ENCODE measurements at places on chromosomes 5 and 9.

- DNase-seq: no peak
These were observed 1.7 kb upstream of the SPRY4 start for GRCh38 chr5:142326480-142326938.

DNA sequence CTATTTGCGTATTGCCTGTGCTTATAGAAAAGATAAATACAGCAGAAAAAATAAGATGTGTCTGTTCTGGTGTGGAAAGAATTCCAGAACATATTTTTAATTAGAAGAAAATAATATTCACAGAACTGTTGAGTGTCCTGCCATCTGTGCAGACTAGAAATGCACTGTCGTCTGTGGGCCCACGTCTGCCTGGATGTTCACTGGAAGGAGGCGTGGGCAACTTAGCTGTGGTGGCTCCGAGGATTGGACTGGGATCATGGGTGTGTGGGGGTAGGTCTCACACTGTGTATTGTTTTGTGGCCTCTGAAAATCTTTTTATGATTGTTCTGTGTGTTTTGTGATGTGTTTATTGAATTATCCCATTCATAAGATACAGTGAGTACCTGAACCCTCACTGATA, 126.0 kb upstream of the CACNA1B start:
- DNase-seq: no peak

DNA sequence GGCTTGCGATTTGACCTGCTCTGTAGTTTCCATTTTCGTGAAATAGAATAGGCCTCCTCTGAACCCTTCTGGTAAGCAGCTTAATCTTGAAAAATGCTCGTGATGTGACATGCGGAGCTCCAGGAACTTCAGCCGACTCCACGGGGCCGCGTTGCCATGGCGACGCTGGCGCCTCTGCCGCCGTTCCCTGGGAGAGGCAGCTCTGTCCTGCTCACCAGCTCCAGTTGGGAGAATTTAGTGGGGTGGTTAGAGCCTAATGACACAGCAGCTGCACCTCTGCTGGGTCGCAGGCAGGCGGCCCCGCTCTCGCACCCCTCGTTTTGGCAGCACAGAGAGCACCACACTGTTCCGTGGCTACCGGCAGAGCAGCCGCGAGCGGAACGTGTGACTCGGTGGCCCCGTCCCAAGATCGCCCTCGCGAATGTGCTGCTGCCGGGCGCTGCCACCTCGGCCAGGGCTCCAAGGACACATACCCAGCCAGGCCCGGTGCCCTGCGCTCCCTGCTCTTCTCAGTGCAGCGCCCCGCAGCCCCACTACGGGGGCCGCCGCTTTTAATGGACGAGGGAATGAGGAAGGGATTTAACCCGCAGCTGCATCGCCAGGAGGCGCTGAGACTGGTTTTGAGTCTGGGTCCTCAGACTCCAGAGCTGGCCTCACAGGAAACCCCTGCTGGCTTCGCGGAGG, 131.2 kb upstream of the LMX1B start:
- DNase-seq: no peak

GRCh38 chr5:43627028-43627427, 24.0 kb downstream of the NNT start:
- no peak for DNase-seq

DNA sequence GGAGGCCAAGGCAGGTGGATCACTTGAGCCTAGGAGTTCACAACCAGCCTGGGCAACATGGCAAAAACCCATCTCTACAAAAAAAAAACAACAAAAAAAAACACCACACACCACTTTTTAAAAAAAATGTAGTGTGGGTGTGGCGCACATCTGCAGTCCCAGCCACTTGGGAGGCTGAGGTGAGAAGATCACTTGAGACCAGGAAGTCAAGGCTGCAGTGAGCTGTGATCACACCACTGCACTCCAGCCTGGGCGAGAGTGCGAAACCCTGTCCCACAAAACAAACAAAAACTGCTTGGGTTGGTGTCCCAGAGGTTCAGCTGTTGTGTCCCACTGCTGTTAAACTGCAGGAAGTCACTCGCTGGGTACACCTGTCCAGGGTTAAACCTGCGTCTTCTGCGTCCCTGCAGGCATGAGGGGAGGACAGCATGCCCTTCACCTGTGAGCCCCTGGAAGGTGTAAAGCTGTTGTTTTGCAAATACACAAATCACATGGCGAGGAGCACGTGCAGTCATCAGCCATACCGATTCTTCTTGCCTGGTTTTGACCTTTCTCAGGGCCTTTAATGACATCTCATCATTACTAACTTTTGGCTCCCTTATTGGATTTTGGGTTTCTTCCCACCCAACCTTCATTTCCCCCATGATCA, 29.3 kb upstream of the CLPTM1L start:
- no peak for DNase-seq

GRCh38 chr5:123080215-123080614, 8.8 kb upstream of the PRDM6 start:
- no peak for DNase-seq

GRCh38 chr5:127228540-127229184, 61.9 kb upstream of the MEGF10 start:
- DNase-seq: no peak

GRCh38 chr5:89211836-89212235, 328.9 kb upstream of the MEF2C start:
- DNase-seq: no peak

- no peak for DNase-seq
These were observed 173.6 kb downstream of the TENT4A start for GRCh38 chr5:6886866-6887265.

GRCh38 chr5:108730617-108731340, 16.9 kb upstream of the FER start:
- DNase-seq: no peak

DNA sequence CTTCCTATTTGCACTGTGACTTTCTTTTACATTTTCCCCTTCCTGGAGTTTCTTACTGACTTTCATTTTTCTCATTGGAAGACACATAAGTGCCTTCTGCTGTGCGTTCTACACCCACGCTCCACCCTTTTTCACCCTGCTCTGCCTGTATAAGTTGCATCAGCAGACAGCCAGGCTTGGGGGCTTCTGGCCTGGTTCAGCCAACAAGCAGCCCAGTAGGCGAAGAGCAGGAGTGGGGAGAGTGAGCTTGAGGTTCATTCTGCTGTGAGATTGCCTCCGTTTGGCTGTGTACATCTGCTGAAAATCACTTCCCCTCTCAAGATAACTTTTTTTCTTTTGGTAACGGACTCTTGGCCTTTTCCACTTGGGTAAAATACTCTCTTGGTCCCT, 38.4 kb downstream of the RASGRF2 start:
- DNase-seq: no peak

- no peak for DNase-seq
These were observed 30.6 kb upstream of the IL7R start for GRCh38 chr5:35826056-35826455.

GRCh38 chr5:14407051-14407450, 174.5 kb upstream of the OTULINL start:
- no peak for DNase-seq

- no peak for DNase-seq
These were observed 11.0 kb downstream of the FBN2 start for GRCh38 chr5:128527077-128527476.

DNA sequence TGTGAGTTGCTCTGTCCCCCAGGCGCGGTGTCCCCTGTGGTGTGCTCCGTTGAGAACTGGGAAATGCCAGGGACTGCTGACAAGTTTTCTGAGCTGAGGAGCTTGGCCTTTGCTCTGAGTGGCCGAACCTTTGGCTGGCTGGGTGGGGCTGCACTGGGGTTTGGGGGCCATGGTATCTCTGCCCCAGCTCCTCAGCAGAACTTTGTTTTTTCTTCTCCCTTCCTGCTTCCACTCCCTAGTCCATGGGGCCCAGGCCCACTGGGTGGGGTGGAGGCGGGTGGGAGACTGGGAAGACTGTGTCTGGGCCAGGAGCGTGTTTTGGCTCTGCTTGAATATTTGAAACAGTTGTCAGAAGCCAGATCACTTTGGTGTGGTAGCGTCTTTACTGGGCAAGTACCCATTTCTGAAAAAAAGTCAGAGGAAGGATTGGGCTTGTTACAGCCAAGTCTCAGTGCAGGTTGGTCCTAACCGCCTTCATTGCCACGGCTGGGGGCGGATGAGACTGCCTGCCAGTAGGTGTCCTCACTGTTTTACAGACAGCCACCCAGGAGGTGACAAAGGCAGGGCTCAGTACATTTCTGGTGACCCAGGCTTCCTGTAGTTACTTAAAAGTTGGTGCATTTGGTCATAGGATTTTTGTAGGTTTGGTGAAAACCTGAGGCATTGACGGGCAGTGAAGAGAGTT, 92.7 kb downstream of the DAB2IP start:
- DNase-seq: no peak

DNA sequence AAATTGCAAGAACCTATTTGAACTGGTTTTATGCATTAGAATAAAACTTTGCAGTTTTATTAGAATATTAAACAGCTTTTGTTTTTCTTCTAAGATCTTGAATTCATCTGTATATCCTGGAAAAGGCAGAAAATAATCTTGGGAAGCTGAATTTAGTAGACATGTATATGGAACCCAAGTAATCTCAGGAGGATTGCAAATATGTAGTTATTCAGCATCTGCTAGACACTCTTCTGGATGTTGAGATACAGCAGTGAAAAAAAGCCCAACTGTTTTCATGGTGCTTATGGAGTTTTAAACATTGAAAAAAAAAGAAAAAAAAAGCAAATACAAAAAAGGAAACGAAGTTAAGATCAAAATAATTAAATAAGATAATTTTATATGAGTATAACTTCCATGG, 922.2 kb upstream of the SEMA6A start:
- no peak for DNase-seq

DNA sequence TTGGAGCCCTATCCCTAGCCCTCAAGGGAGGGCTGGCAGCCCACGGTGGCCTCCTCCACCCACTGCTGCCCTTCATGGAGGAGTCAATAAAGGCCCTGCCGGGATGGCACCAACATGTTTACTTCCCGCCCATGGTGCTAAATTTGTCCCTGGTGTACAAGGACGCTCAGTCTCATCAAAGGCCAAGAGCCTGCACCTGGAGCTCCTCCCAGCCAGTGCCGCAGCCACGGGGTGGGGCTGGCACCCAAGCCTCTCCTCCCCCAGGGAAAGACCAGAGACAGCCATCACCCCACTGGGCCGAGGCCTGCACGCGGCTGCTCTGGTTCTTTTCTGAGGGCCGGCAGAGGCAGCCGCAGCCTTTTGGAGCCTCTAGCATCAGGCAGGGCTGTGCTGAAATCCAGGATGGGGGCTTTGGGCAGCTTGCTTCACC, 34.8 kb upstream of the RXRA start:
- DNase-seq: no peak

GRCh38 chr5:121915765-121916164, 46.0 kb upstream of the SRFBP1 start:
- DNase-seq: no peak

GRCh38 chr5:55159763-55160492, at the start of gene GPX8:
GPX8 (plus strand) TSS chr5:55160171; CDS start chr5:55160193, 22 bp downstream.
- no peak for DNase-seq

DNA sequence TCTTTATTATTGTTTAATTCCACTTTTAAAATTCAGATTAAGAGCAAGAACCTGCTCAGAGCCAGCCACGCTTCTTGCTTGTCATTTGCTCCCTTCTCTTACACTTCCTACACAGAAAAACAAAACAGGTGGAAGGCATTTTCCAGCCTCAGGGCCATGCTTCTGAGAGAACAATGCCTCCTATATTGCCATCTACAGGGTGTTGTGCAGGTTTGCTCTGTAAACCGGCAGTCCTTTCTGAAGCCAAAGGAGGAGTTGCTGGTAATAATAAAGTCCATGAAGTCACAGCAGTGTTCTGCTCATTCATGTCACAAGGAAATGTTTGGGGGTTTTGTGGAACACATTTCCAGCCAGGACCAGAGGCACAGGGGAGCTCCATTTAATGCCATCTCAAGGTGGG, 16.1 kb upstream of the PRLR start:
- DNase-seq: no peak

DNA sequence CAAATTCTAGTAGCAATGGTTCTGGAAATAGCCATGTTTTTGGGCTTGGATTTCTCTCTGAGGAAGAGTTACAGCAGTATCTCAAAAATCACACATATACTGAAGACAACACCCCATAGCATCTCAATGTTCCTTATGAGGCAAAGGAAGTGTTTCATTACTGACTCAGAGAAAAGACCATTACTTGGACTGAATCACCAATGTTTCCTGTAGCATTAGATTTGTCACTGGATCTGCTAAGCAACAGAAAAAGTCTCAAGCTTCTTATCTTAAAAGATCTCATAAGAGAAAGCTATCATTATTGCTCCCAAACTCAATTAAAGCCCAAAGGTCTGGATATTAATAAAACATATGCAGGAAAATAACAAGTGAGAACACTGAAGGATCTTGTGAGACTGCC, 272.4 kb downstream of the ADAMTS6 start:
- DNase-seq: no peak

DNA sequence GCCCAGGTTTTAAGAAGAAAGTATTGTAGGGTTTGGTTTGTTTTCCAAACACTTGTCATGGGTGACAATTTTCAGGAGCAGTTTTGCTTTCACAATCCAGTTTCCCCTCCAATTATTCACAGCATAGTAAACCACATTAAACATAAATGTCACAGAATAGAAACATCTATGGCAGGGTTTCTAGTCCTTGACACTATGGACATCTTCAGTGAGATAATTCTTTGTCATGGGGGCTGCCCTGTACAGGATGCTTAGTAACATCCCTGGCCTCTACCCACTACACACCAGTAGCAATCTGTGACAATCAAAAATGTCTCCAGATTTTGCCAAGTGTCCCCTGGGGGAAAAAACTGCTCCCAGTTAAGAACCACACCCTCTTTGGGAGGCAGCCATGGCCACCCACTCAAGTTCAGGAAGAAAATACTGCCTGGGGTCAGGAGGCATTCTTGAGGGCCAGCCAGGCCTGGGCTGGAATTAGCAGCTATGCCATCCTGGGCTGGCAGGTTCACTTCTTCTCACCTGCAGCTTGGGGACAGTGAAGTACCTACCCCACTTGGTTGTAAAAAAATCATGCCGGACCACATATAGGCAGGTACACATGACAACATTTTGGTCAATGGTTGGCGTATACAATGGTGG, 116.3 kb downstream of the HSD17B3 start:
- DNase-seq: no peak

GRCh38 chr9:134568116-134568515, 73.5 kb upstream of the COL5A1 start:
- no peak for DNase-seq

- DNase-seq: no peak
These were observed 52.9 kb upstream of the PTPDC1 start for GRCh38 chr9:94031380-94031779.

DNA sequence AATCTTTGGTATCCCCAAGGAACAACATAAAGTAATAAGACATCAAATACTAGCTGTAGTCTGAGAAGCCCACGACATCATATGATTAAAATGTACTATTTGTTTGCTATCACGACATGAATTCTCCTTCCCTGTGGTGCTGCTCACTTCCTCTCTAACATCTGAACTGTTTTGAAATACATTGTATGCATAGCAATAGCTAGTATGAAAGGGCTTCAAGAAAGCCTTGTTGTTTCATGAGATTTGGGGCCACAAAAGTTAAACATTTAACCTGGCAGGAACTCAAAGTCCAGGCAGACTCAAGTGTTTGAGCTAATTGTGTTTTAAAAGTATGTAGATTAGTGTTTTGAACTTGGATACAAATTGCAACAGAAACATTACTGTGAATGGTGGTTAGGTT, 237.4 kb upstream of the PTGER4 start:
- no peak for DNase-seq

All from stimulated activated naive B cell treated with anti-CD40 and anti-IgM and Interleukin-4, amounts not matched to agents 10 μg/mL and 1 μg/mL and 100 μg/mL, for 72 hours (primary cell).